ENCODE measurements at places on chromosomes 7 and 10.

DNA sequence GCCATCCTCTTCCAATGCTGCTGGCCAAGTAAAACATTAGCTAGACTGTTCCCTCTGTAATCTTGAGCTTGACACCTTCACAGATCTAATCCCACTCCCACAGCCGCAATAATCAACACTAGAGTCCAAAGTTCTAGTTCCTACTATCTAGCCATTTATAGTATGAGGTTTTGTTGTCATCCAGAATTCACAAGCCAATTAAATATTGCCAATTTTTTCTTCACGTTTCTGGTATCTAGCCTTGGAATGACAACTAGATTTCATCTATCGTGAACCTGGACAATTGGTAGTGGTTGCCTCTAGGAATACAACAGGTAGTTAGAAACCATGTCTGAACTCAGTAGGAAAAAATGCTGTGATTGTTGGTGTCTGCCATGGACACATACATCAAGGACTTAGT, 10.4 kb downstream of the WASL start:
- DNase-seq = no peak

DNA sequence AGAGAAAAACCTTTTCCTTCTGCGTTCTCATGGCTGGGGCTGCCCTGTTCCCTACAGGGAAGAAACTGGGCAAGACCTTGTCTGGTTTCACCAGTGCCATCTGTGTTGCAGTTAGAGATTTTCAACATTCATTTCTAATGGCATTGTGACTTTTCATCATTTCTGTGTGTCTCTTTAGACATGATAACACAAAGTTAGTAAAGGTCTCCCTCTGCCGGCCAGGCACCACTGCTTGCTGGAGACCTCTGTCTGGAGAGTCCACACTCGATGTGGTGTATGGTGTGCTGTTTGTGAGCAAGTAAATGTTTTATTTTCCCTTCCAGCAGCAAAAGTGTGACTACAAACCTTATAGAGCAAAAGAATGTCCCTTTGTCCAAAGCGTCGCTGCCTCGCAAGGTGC, 213.5 kb downstream of the PAXIP1 start:
- DNase-seq = no peak

- DNase-seq = no peak
Observed at GRCh38 chr7:42639930-42640329, 271.9 kb downstream of the C7orf25 start.

GRCh38 chr7:94547126-94547525, 37.5 kb downstream of the CASD1 start:
- no peak for DNase-seq

GRCh38 chr10:83459124-83459523, 680.2 kb upstream of the GHITM start:
- no peak for DNase-seq

Measured in Caki2 (cell line).